Lung (tissue), 17 donors: ENCODE measurements at places on chromosomes 6 and 20.
A peak's percentile ranks its signal among the peaks of the same experiment; 100 is the strongest.

GRCh38 chr6:36616893-36617521 is 22.8 kb downstream of the SRSF3 start:
- no peak for DNase-seq

DNA sequence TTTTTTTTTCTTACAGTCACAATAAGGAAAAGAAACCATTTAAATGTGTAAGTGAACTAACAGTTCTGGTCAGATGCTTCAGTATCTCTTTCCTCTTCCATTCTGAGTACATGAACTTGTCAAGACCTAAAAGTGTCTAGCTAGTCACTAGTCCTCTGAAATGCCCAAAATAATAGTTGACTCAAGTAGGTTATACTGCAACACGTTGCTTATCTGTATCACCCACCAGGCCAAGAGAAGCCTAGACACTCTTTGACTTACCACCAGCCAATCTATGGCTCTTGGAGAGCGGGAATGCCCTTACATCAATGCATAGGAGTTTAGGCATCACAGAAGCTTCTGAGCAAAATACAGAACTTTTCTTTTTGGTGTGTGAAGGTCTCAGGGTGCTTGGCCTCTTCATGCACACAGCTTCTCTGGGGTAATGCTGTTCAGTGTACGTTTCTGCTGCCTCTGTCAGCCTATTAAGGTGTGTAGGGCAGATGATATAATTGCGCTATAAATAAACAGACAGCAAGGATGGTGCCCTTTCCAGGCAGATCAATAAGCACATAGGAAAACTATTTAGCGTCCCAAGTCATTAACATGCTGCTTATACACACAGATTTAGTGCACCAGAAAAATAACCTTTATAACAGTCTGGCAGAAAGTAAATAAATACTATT is 7.8 kb upstream of the GFOD1 start:
- no peak for DNase-seq

DNA sequence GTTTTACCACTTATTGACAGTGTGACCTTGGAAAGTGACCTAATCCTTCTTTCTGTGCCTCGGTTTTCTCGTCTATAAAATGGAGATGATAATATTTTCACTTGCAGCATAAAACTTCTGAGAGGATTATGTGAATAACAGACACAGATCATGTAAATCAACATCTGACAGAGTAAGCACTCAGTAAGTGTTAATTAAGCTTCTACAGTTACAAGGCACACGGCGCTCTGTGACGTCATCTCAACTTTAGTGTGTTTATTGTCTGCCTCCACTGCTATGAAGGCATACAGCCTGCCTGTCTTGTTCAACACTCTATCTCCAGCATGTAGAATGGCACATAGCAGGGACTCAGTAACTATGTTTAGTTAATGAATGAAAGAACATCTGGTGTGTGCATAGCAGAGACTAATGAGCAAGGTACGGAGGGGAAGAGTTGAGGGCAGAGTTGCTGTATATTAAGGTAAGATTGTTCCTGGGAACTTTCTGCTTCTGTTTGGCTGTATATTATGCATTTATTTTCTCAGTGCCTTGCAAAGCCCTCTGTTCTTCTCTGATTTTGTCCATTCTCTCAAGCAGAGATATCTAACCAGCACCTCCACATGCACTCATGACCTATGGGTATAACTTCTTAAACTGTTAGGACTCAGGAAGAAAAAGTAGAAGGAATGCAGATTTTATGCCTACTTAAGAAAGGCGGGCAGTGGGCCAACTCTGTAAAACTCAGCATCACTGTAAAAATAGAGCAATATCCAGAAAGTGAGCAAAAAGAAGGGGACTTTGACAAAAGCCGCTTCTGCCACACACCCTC is 66.4 kb upstream of the STMND1 start:
- DNase-seq, result peak; percentile 45

- DNase-seq, result no peak
Measured at GRCh38 chr20:33257237-33257636, 21.4 kb downstream of the BPIFA1 start.

- no peak for DNase-seq
Measured at GRCh38 chr20:48975955-48976354, 54.4 kb downstream of the ARFGEF2 start.

- no peak for DNase-seq
Measured at GRCh38 chr20:24070679-24071078, 82.1 kb upstream of the GGTLC1 start.

GRCh38 chr6:68958327-68958726 is 323.2 kb downstream of the ADGRB3 start:
- DNase-seq, result peak; percentile 42

GRCh38 chr6:159378411-159379328 is 209.5 kb downstream of the FNDC1 start:
- peak; percentile 33 for DNase-seq

GRCh38 chr20:7392542-7393206 is 547.6 kb downstream of the HAO1 start:
- no peak for DNase-seq

DNA sequence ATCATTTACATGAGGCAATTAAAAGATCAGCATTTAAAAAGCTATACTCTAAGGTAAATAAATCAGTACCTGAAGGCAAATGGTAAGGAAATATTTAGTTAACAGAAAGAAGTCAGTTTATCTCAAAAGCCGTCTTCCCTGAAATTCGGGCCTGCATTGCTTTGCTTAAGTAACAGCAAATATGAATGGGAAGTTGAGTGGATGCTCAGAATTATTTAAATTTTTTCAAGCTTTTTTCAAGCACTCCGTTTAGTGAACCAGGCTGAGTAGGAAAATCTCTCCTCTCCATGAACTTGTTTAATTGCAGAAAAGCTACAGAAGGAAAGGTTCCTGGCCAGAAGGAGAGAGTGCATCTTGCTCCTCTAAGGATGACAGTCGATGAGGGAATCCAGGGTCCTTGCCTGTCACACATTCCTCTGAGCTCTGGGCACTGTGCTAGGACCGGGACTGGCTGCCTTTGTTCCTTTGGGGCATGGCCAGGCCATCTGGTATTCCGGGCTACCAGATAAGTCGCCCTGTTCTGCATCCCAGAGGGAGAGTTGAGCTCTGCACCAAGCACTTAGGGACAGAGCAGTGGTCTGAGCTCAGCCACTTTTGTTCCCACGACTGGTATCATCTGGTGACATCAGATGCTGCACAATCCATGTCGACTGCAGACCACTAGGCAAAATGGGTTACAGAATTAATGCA is 77.6 kb downstream of the RIN2 start:
- DNase-seq, result no peak

- DNase-seq, result peak; percentile 25
Measured at GRCh38 chr6:52697903-52698302, 27.0 kb downstream of the TMEM14A start.

GRCh38 chr6:144449911-144450597 is 164.9 kb downstream of the UTRN start:
- no peak for DNase-seq

DNA sequence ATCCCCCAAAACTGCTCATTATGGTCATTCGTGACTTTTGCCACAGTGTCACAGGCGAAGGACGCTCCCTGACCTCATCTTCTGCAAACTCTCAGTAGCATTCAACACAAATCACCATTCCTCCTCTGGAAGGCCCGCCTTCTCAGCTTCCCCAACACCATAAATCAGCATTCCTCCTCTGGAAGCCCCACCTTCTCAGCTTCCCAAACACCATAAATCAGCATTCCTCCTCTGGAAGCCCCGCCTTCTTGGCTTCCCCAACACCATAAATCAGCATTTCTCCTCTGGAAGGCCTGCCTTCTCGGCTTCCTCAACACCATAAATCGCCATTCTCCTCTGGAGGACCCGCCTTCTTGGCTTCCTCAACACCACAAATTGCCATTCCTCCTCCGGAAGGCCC is 288.0 kb upstream of the AGPAT4 start:
- DNase-seq, result no peak

DNA sequence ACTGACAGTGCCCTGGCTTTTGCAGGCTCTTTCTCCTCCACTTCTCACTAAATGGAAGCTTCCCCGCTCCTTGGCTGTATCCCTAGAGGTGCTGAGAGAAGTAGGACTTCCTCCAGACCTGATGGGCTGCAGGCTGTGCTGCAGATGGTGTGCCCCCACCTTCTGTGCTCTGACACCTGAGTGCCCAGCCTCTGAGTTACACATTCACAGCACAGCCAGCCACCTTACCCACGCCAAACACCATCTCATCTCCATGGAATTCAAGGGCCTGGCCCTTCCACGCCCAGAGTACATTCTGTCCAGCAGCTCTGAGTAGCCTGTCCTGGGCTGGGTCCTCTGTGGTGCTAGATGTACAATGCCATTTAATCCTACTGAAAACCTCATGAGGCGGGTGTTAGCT is 5.3 kb downstream of the SFTA2 start:
- DNase-seq, result no peak

- no peak for DNase-seq
Measured at GRCh38 chr6:28251661-28252008, 434 bp downstream of the ZKSCAN4 start.

- DNase-seq, result no peak
Measured at GRCh38 chr20:3237011-3237957, 1.7 kb downstream of the SLC4A11 start.

DNA sequence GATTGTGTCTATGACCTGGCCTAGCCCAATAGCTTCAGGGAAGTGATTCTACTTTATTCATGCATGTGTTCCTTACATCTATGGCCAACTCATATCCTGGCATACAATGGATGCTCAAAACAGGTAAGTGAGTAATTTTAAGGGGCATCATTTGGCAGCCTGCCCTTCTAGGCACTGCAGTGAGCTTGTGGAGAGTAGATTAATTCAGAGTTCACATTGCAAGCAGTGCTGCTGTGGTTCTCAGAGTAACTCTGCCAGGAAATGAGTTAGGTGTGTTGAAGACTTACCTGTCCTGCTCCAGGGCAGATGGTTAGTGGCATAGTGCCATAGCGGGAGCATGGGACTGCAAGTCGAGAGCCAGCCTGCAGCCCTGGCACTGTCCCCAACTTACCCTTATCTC is 158.0 kb downstream of the SCP2D1 start:
- no peak for DNase-seq

DNA sequence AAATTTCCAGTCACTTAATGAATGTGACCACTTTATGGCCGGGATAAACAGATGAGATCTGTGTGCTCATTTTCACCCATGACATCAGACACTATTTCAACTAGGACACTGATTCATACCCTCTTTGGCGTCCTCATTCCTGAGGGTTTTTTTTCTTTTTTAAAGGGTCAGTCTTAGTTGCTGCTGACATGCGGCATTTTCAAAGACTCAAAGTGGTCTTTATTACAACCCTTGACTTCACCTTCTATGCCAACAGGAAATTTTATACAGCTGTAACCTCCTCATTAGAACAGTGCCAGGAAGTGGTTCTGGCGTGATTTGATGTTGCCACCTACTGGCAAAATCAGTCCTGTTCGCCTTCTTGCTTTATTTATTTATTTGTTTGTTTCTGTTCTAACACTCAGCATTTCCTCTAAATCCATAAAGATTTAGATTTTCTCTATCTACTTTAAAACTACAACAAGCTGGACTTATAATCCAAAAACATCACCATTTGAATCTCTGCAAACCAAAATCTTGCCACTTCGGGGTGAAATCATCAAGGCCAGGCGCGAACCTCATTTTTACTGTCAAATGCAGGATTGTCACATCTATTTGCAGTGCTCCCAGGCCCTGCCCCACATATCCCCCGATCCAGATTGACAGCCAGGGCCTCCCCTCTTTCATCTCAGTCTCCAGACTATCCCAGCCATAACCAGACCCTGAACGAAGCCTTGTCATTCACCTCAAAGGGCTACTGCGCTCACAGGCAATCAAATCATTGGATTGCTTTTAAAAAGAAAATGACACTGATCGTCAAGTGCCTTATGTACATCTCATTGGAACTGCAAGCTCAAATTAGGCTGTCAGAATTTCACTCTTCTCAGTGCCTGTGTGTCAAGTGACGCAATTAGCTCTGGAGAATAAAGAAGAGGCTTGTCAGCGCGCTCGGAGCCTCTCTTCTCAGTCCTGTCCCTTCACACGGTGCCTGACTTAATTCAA is 77.5 kb downstream of the C6orf118 start:
- peak; percentile 54 for DNase-seq

DNA sequence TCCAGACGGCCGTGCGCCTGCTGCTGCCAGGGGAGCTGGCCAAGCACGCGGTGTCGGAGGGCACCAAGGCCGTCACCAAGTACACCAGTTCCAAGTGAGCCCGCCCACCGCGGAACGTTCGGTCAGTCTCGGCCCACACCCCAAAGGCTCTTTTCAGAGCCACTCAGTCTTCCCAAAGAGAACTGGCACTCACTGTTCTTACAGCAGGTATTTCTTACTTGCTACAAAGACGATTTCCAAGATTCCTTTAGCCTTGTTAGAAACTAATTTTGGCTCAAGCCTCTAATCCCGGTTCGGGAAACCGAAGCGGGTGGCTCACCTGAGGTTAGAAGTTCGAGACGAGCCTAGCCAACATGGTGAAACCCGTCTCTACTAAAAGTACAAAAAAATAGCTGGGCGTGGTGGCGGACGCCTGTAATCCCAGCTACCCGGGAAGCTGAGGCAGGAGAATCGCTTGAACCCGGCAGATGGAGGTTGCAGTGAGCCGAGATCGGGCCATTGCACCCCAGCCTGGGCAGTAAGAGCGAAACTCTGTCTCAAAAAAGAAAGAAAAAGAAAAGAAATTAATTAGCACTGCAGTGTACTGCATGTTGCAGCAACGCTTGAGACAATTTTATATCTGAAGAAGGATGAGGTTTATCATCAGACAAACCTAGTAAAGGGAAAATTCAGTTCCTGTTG is 73.1 kb downstream of the OR2B2 start:
- peak; percentile 76 for DNase-seq

GRCh38 chr20:51366155-51366886 is 176.2 kb downstream of the NFATC2 start:
- DNase-seq, result no peak

DNA sequence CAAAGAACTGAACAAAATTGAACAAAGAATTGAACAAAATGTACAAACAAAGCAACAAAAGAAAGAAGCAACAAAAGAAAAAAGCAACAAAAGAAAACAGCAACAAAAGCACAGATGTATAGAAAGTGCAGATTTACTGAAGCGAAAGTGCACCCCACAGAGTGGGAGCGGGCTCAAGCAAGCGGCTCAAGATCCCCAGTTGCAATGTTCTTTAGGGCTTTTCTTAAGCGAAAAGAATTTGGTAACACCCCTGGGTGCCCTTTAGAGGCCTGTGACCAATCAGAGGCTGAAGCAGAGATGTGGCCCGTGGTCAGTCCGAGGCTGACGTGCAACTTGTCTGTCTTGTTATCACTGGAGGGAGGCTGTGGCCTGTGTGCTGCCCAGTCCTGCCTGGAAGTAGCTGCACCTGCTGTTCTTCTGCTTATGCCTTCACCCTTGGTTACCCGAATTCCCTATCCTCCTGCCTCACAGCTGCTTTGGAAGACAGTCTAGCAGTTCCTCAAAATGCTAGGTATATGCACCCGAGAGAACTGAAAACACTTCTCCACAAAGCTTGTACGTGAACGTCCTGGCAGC is 13.2 kb upstream of the KIF25 start:
- DNase-seq, result no peak

DNA sequence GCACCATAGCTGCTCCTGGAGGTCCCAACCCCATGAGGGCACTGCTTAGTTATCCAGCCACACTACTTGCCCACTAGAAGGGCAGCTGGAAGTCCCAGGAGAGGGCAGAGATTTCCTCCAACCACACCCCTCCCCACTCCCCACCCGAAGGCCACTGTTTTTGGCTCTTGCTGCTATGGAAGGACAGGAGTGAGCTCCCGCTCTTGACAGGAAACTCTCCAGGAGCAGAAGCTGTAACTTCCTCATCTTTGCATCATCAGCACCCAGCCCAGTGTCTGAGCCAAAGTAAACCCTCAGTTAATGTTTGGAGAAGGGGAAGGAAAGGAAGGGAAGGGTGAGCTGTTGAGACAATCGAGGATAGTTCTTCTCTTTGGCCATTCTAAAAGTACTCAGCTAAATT is 120.7 kb downstream of the MTFR2 start:
- no peak for DNase-seq
